ENCODE measurements at places on chromosomes 5 and 9. TPM values are rescaled to one million over a fixed set of nuclear protein-coding genes. Genes with fewer than 3 reads are reported as not detected.

FRMD3 gene
- not detected for total RNA-seq

GRAMD2B gene
- total RNA-seq, result 8.1 TPM

SPATA6L gene
- total RNA-seq, result 0.22 TPM

LHX6 gene
- not detected for total RNA-seq

LCN15 gene
- not detected for total RNA-seq

EFNA5 gene
- not detected for total RNA-seq

ZNF366 gene
- total RNA-seq, result not detected

SH3TC2 gene
- not detected for total RNA-seq

ADAMTS16 gene
- not detected for total RNA-seq

NUTM2G gene
- total RNA-seq, result not detected

KIF3A gene
- total RNA-seq, result 23.1 TPM

ZBTB26 gene
- total RNA-seq, result 7.6 TPM

ZNF618 gene
- total RNA-seq, result not detected

MSX2 gene
- total RNA-seq, result not detected

ABLIM3 gene
- total RNA-seq, result not detected

WWC1 gene
- not detected for total RNA-seq

FAM169A gene
- not detected for total RNA-seq

FAM219A gene
- total RNA-seq, result 3.7 TPM

PDE6A gene
- not detected for total RNA-seq

GRM6 gene
- total RNA-seq, result not detected

EIF4EBP3 gene
- 7.3 TPM for total RNA-seq

PDCD1LG2 gene
- not detected for total RNA-seq

SLC4A9 gene
- total RNA-seq, result not detected

Data from Karpas-422 (cell line).